Stomach (tissue), 19 donors: ENCODE measurements at places on chromosomes 11 and 22. TPM values are rescaled to one million over a fixed set of nuclear protein-coding genes. Genes with fewer than 3 reads are reported as not detected.
A peak's percentile ranks its signal among the peaks of the same experiment; 100 is the strongest.

Gene OR5B21
- not detected for total RNA-seq

DNA sequence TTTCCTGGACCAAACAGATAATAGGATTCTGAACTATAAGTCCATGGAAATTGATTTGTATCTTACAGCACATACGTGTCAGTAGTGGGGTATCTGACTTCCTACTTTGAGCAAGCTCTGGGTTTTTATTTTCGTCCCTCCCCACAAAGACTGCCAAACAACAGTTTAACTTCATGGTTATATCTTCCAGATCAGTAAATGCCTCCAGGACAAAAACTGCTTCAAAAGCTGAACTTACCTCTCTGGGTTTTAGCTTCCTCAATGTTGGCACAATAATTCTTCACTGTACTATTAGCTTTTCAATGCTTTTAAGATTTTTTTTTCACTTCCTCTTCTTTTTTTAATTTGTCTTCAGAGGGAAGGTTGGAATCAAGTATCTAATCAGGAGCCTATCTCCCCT, 4.2 kb upstream of the DPF2 start:
- H3K4me3 ChIP-seq: no peak overlapping the region
- no peaks in the 10 kb centered on the region for H3K36me3 ChIP-seq
- H3K27me3 ChIP-seq: no peaks in the 10 kb centered on the region
- peaks cover 18% of the 10 kb centered on the region for H3K4me1 ChIP-seq
- no peak overlapping the region for H3K27ac ChIP-seq

Gene NEFH
- 2.7 TPM for total RNA-seq

DNA sequence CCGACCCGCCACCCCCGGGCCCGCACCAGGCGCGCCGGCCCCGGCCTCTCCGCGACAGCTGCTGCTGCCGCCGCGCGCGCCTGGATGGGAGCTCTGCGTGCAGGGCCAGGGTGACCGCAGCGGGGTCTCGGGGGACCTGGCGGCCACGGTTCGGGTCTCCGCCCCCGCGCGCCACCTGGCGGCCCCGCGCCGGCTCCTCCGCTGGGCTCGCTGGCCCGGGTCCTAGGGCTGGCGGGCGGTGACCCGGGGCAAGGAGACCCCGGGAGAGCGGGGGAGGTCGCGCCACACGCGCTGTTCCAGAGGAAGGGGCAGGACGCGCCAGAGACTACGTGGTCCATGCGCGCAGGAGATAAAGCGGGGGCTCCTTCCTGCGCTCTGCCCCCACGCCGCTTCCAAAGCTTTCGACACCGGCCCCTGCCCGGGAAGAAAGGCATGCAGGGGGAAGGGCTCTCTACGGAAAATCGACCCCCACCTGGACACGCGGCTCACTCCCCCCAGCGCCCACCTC, 562 bp downstream of the SHANK2 start:
- peak overlapping the region; percentile 90 for H3K27ac ChIP-seq
- peak overlapping the region; percentile 57 for H3K4me3 ChIP-seq
- DNase-seq: peak; percentile 79

- no peaks in the 10 kb centered on the region for H3K27me3 ChIP-seq
- no peak overlapping the region for H3K4me3 ChIP-seq
- no peaks in the 10 kb centered on the region for H3K36me3 ChIP-seq
- no peak for DNase-seq
- peak overlapping the region; percentile 24 for H3K27ac ChIP-seq
These were observed 29.4 kb upstream of the NAV2 start for GRCh38 chr11:19683141-19683805.

Gene OR52I2
- not detected for total RNA-seq
